ENCODE measurements at places on chromosomes 6 and 20. TPM values are rescaled to one million over a fixed set of nuclear protein-coding genes. Genes with fewer than 3 reads are reported as not detected.

GRCh38 chr20:47981222-47981621, 195.9 kb upstream of the SULF2 start:
- DNase-seq: no peak

DNA sequence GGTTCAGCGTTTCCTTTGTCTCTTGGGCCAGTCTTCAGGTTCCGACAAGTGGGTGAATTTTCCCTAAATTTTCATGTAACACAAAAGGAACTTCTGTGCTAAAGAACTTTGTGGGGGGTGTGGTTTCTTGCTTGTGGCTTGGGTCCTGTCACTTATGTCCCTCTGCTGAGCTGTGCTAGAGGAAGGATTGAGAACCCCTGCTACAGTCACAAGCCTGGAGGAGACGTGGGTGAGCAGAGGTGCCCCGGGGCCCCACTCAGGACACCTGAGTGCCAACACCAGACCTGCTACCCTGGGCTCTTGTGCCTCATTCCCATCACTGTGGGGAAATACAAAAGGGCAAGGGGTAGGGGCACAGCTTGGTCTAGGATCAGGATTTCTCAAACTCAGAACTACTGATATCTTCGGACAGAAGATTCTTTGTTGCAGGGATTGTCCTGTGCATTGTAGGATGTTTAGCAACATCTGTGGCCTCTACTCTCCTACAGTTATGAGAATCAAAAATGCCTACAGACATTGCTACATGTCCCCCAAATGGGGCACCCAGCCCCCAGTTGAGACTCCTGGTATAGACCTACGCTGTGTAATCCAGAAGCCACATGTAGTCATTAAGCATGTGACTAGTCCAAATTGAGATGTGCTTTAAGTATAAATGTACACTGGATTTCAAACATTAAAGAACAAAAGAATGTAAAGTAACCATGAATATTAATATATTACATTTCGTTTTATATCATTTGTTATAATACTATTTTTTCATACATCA, 128.7 kb downstream of the LY86 start:
- DNase-seq: no peak

- DNase-seq: no peak
Measured at GRCh38 chr6:15585760-15586214, 77.0 kb downstream of the DTNBP1 start.

Gene ZBTB46
- 8.3 TPM for total RNA-seq

Gene POM121L2
- not detected for total RNA-seq

Gene PCSK2
- total RNA-seq: 2.2 TPM

Gene LAMA2
- 87.4 TPM for total RNA-seq

DNA sequence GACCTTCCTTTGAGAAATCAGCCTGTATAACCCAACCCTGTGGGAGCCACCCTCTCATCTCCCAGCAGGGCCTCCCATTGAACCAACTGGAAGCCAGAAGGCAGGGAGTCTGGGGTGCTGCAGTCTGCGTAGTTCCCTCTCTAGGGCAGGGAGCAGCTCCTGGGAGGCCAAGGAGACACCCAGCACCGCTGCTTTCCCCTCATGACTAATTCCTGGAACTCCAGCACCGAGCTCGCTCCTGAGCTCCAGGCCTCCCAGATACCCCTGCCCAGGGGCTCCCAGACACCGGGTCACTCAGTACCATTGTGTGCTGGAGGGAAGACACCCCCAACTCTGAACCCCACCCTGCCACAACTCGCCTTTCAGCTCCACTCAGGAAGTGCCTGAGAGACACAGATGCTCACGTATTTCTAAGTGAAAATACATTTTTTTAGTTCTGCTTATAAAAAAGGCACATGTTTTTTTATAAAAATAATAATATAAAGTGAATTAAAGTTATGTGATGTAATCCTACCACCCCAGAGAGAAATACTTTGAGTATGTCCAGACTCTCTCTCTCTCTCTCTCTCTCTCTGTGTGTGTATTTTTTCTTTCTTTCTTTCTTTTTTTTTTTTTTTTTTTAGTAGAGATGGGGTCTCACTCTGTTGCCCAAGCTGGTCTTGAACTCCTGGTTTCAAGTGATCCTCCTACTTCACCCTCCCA, 17.5 kb downstream of the PIM1 start:
- DNase-seq: no peak

Gene COL12A1
- total RNA-seq: 383 TPM

DNA sequence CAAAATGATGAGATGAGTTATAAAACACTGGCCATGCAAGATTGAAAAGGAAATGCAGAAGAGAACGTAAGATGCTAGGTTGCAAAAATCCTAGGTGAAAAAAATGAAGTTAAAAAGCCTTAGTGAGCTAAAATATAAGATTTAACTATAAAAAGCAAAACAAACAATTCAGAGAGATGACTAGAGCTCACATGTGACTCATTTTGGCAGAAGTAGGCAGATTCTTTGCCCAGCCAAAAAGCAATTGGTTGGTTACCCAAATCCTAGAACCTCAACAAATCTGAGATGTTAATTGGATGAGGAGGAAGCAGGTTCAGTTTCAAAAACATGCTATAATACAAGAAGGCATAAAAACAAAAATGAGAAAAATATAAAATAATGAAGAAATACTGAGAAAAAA, 249.1 kb downstream of the OGFRL1 start:
- no peak for DNase-seq

DNA sequence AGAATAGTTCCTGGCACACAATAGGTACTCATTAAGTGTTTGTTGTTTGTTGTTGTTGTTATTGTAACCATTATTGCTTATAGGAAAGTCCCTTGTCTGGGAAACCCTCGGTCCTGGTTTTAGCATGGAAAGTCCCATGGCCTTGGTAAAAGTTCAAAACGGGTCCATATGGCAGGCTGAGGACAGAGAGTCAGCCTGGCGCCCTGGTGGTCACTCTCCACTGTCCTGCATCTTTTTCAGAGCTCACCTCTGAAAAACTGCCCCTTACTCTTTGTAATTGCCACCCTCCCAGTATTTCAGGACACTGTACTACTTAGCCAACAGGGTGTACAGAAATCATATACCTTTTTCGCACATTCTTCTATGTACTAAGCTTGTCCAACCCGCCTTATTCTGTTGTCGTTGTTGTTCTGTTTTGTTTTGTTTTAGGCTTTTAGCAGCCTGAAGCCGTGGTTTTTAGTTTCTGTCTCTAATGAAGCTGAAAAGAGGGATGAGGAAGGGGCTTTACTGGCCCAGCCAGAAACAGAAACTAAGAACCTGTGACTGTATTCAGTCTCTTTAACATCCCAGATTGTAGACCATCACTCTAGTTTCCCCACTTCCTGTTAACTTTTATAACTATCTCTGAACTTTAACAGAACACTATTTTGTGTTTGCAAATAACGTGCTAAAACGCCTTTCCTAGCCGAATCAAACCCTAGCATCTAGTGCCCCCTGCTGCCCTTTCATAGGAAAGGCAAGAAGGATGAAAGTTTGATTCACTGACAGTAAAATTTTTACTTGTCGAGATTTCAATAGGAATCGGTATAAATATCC, 7.6 kb upstream of the TMEM14A start:
- DNase-seq: peak; percentile 92

GRCh38 chr6:159061805-159062563, 17.2 kb upstream of the TAGAP start:
- DNase-seq: no peak

DNA sequence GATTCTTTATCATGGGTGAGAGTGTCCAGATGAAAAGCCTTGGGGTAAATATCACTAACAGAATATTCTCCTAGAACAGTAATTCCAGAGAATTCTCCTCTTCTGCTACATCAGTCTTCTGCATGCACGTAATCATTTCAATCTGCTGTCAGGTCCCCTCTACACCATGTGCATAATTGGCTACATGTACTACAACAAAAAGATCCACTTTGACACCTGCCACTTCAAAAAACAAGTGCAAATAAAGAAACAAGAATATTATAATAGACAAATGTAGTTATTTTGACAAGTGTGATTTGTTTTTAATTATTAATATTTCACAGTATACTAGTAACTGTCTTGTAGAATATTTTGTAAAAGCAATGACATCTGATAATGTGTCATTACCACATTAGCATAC, 154.2 kb downstream of the SAMD5 start:
- DNase-seq: no peak

- DNase-seq: no peak
Measured at GRCh38 chr6:163808231-163808630, 393.7 kb downstream of the QKI start.

GRCh38 chr6:35388030-35388429, 45.7 kb downstream of the PPARD start:
- no peak for DNase-seq

Gene TRDN
- 25.3 TPM for total RNA-seq

GRCh38 chr6:111850295-111850937, 22.8 kb downstream of the FYN start:
- no peak for DNase-seq

Gene FAM217B
- 6.2 TPM for total RNA-seq

Gene ARMH2
- not detected for total RNA-seq

DNA sequence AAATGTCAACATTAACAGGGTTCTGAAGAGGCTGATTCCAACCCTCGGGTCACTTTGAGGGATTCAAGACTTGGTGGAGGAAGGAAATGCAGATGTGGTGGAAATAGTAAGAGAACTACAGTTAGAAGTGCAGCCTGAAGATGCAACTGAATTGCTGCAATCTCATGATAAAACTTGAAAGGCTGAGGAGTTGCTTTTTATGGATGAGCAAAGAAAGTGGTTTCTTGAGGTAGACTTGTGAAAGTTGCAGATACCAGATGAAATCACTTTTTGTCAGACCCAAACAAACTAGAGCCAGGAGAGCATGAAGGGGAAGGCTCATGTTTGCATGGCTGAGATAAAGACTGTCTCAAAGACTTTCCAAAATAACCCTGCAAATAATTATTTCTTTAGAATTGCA, 16.2 kb downstream of the ANKRD6 start:
- DNase-seq: no peak

GRCh38 chr20:6169251-6169650, 46.4 kb upstream of the FERMT1 start:
- no peak for DNase-seq

DNA sequence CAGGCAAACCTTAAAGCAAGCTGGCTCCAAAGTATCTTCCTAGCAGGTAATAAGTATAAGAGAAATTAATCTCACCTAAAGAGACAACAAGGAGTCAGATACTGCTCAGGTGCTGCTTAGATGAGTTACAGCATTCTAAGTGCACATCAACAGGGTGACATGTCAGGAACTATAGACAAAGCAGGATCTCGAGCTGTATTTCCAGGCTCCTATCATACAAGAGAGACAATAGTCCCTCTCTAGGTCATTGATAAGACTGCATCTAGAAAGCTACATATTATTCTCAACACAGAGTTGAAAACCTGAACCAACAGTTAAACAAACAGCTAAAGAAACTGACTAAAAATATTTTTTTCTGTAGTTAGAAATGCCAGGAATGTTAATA, 3.9 kb downstream of the PTPRK start:
- no peak for DNase-seq

DNA sequence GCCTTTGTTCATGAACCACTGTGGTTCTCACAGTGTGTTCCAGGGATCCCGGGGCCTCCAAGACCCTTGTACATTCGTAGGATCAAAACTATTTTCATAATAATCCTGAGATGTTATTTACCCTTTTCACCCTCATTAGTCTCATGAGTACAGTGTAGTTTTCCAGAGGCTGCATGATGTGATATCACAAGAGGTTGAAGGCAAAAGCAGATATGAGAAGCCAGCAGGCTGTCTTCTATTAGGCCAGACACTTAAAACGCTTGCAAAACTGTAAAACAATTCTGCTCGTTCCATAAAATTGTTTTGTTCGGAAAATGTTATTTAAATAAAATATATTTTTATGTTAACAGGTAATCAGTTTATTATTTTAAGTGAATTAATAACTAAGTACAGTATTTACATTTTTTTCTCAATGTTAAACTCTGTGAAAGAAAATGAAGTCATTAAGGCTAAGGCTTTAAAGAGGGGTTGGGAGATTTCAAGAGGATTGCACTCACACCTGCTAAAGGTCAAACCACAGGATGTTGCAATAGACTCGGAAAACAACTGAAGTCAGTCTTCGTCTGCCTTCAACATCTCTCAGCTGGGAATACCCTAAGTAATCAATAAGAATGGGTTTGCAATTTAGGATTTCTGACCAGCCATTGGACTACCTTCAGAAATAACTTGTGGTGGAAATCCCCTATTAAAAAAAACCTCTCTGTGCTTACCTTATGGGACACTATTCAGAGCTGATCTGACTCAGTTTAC, 474.2 kb downstream of the KIF16B start:
- DNase-seq: no peak

Gene RCAN2
- 1.9 TPM for total RNA-seq

DNA sequence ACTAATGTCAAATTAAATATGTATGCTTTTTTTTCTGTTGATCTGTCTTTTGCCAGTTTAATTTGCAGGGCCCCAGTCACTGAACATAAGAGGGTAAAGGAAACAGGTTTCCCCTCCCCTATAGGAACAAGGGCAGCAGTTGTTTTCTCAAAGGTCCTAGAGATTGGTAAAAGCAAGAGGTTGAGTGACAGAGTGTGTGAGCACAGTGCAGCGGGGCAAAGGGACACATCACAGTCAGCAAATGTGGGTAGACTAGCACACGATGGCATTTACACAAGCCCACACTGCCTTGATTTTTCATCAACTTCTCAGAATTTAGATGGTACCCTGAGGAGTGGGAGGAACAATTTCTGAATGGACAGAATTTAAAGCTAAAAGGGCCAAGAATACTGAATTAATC, 138.7 kb upstream of the MYLIP start:
- DNase-seq: no peak

Gene TTI1
- total RNA-seq: 23.8 TPM

Gene PNLDC1
- 0.30 TPM for total RNA-seq

- DNase-seq: peak; percentile 66
Measured at GRCh38 chr6:21831521-21832291, 238.2 kb downstream of the SOX4 start.

GRCh38 chr6:157656437-157656997, 166.5 kb upstream of the SNX9 start:
- DNase-seq: no peak

GRCh38 chr6:56339524-56339923, 92.1 kb upstream of the COL21A1 start:
- no peak for DNase-seq

DNA sequence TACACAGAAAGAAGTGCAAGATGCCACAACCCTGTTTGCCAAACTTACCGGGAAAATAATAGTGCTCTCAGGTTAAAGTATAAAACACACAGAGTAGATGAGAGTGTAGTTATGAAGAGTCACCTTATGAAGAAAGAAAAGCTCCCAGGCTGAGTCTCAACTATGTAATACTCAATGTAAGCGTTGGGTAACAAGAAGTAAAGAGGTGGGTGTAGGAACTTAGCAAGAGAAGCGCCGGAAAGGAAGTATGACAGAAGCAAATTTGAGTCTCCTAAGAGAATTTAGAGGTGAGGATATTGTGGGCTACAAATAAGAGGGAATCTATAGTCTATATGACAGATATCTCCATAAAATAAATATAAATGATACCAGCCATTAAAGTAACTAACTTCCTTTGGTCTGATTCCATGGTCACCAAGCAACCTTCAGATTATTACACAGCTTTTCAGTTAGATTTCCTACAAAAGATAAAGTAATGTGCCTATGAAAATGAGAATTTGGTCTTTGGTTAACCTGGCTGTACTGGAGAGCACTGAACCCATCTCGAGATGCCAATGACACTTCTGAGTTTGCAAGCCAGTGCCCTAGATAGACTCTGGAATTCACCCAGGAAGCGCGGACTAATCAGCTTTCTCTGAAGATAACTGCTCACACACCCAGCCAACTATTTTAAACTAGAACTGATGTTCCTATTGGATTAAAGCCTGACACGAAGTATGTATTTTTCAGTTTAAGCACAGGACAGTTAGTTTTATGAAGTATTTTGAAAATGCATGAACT, 1.8 kb downstream of the TUBE1 start:
- peak; percentile 18 for DNase-seq

Gene PEX3
- total RNA-seq: 21.4 TPM

Gene BPIFB4
- not detected for total RNA-seq
